ENCODE measurements at places on chromosomes 6 and 20.

DNA sequence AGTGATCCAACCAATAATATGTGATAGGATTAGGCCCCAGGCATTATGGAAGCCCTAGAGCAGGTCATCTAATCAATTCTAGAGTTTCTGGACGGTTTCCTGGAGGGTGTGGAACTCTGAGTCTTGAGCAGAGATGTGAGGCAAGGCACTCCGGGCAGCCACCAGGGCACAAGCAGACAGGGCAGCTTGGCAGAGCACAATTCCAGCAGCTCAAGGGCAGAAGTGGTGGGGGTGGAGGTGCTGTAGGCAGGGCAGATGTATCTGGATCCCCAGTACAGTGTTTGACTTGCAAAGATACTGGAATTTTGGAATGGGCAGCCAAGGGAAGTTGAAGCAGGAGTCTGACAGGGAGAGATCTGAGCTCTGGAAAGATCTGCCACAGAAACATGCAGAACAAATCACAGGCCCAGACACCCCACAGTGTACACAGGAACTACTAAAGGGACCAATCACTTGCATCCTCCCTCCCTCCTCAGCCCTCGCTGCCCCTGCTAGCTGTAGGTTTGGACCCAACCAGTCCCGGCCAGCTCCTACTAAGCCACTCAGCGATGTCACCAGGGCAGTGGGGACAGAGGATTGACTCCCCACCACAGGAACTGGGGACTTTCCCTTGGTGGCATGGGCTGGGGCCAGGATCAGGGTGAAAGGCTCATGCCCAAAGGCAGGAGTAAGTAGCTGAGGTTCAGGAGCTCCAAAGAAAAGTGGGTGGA lies 47.0 kb downstream of the TFEB start:
- no peak for DNase-seq

DNA sequence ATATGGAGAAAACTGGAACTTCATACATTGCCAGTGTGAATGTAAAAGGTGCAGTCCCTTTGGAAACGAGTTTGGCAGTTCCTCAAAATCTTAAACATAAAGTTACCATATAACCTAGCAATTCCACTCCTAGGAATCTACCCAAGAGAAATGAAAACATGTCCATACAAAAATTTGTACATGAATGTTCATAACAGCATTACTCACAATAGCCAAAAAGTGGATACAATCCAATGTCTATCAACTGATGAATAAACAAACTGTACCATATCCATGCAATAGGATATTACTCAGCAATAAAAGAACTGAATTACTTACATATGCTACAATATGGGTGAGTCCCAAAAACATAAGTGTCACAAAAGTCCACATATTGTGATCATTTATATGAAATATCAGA lies 48.7 kb upstream of the ERVFRD-1 start:
- DNase-seq, result no peak

- DNase-seq, result no peak
These were observed 24.7 kb upstream of the GFOD1 start for GRCh38 chr6:13511913-13512717.

- no peak for DNase-seq
These were observed 40.7 kb upstream of the PBOV1 start for GRCh38 chr6:138258991-138259390.

DNA sequence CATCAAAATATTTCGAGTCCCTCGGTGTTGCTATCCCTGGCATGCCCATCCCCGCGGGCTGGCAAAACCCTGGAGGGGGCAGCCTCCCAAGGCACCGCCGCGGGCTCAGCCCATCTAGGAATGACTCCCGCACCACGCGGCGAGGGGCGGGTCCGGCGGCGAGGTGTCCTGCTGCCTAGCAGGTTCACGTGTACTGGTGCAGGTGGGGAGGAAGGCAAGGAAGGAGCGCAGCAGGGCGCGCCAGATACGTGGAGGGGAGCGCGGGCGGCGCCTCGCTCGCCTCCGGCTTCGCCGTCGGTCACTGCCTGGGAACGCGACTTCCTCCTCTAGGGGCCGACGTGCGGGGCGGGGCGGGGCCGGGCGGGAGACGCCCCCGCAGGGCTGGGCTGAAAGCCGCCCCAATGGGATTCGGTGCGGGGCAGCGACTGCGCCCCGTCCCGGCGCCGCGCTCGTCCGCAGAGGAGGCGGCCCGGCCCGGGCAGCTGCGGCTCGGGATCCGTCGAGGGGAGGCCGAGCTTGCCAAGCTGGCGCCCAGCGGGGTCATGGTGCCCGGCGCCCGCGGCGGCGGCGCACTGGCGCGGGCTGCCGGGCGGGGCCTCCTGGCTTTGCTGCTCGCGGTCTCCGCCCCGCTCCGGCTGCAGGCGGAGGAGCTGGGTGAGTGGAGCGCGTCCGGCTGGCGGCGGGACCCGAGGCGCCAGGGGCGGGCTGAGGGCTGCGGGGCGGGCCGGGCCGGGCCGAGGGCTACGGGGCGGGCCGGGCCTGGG lies at the start of gene DCBLD1:
Gene DCBLD1, plus strand, starts transcription at position 435 of the 764 bp plus-strand sequence. Its CDS starts 108 bp downstream, at position 543.
- DNase-seq, result no peak

- DNase-seq, result no peak
These were observed 55.4 kb downstream of the RAB44 start for GRCh38 chr6:36752886-36753506.

- DNase-seq, result no peak
These were observed 25.5 kb downstream of the DDO start for GRCh38 chr6:110389689-110390382.

- no peak for DNase-seq
These were observed 72.5 kb downstream of the TXLNB start for GRCh38 chr6:139219271-139219729.

DNA sequence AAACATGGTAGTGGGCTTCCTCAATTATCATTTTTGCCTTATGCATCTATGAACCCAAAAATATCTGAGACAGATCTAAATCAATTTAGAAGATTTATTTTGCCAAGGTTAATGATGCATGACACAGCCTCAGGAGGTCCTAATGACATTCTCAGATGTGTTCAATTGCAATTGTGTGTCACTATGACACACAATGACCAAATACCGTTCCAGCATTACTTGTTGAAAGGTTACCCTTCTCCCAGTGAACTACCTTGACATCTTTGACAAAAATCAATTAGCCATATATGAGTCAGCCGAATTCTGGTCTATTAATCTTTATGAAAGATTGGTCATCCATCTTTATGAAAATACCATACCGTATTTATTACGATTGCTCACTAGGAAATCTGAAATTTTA lies 592.5 kb upstream of the GJE1 start:
- DNase-seq, result no peak

- no peak for DNase-seq
These were observed 248.5 kb downstream of the ATXN1 start for GRCh38 chr6:16512544-16513290.

DNA sequence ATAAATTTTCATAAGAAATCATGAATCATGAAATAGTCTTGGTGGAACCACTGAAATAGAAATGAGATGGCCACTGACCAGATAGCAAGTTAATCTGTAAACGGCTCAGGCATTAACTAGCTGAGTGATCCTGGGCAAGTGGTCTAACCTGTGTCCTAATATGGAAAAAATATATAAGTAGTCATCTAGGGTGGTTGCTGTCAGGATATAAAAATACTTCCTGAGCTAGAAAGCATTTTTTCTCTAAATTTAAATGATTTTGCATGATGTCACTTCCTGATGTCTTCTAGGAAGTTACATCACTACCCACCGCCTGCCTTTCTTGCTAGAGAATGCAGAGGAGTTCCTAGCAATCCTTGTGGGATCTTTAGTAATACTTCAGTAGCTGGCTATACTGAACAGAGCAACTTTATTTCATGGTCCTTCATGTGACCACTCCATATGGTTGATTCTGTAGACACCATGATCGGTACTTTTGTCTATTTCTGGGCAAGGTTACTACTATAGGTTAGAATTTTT lies 228.1 kb upstream of the CEP162 start:
- no peak for DNase-seq

GRCh38 chr6:157811476-157812173 lies 11.4 kb upstream of the SNX9 start:
- no peak for DNase-seq

- DNase-seq, result no peak
These were observed 68.2 kb downstream of the TBX18 start for GRCh38 chr6:84696166-84696565.

DNA sequence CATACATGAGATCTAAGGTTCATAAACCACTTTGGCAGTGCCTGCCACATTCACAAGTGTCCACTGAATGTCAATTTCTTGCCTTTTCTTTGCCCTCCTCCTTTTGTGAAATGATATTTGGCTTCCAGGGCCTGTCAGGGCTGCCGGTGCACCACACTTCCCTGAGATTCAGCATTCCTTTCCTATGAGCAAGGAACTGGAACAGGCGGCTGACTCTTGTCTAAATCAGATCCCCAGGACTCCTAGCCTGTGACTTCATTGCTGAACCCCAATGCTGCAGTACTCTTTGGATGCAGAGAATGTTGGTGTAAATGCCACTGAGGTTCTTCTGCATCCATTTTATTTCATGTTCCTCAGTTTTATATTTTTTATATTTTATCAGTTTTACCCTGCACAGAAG lies 172.2 kb downstream of the ARID1B start:
- no peak for DNase-seq

DNA sequence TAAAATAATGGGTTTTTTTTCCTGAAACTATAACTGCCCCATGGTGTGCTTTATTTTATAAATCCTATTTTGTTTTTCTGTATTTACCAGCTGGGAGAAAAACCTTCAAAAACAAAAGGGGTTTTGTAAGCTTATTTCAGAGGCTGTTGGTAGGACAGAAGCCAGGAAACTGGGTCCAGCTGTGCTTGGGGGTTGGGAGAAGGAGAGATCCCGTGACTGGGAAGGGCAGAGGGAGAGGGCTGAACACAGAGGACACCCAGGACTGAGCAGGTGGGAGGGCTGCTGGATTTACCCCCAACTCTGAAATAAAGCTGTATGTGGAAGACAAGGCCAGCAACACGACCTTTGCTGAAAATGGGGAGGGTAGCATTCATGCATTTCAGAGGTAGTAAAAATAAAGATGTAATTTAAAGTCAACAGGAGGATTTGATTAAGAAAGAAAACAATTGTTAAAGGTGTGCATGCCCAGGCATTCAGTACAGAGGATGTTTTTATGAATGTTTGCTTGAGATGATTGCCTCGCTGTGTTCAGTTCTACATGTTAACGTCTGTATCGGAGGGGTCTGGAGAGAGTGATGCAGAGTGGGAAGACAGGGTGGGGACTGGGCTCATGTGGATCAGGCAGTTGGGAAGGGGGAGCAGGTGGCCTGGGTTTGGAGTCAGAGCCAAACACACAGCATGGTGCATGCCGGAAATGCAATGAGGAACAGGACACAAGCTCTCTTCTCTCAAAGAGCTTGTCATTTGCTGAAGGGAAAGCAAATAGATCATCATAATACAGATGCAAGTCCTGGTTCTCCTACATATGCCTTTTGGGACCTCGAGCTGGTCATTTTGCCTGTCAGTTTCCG lies 21.4 kb downstream of the ARFGEF3 start:
- no peak for DNase-seq

DNA sequence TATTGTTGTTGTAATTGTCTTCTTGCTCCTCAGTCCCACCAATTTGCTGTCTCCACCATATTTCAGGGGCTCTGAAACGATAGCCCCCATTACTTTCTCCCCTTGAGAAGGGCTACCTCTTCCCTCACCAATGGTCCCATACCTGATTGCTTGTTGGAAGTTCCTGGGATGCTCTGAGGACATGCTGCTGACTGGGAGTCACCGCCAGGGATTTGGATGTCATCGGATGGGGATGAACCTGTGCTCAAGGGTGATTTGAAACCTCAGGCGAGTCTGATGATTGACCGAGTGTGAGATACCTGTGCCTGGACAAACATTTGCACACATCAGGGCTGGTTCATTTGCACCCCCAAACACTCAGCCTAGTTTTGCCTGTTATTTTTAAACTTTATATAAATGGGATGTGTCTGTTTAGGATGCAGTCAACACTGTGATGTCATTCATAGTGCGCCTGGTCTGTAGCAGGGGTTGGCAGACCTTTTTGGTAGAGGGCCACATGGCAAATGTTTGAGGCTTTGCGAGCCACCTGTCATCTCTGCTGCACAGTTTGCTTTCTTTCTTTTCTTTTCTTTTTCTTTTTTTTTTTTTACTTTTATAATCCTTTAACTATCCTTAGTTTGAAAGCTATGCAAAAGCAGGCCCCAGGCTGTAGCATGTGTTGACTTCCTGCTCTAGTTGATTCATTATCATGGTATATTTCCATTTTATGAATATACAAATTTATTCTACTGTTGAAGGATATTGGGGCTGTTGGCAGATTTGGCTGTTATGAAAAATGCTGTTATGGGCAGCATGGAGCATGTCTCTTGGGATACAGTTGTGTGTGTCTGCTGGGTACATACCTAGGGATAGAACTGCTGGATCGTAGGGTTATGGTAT lies 118.5 kb upstream of the PHACTR3 start:
- no peak for DNase-seq

- DNase-seq, result no peak
These were observed 115.5 kb downstream of the CDK19 start for GRCh38 chr6:110699780-110700179.

- no peak for DNase-seq
These were observed 110.1 kb upstream of the AGPAT4 start for GRCh38 chr6:161383951-161384350.

DNA sequence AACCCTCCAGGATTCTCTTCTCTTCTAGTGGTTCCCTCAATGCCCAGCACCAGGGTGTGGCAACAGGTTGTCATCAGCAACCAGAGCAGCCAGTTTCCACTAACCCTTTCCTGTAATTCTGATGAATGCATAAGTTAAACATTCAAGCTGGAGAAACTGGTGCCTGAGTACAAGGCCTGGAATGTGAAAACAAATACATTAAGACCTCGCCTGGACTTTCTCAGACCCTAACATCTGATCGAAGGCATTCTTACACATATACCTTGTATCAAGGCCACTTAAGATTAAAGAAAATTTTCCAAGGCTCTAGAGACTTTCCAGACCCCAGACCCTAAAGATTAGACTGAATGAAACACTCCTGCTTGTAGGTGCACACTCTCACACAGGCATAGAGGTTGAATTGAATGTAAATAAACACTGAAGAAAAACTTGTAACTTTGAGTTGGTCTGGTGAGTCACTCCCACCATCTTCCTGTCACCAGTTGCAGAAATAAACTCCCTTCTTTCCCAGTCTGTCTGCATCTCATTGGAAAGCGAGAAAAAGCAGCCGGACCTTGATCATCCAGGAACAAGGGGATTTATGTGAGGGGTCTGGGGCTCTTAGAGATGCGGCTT lies 9.0 kb downstream of the LRP11 start:
- no peak for DNase-seq

DNA sequence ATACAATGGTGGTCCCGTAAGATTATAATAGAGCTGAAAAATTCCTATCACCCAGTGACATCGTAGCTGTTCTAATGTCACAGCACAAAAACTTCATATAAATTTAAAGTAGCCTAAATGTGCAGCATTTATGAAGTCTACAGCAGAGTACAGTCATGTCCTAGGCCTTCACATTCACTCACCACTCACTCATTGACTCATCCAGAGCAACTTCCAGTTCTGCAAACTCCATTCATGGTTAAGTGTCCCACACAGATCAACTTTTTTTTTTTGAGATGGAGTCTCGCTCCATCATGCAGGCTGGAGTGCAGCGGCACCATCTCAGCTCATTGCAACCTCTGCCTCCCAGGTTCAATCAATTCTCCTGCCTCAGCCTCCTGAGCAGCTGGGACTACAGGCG lies 20.9 kb upstream of the KCNG1 start:
- no peak for DNase-seq

- no peak for DNase-seq
These were observed 48.2 kb upstream of the FUT9 start for GRCh38 chr6:95967594-95967993.

Measured in NCI-H187 treated with DMSO at 0.1 percent for 48 hours (cell line).